ENCODE measurements at places on chromosomes 16 and 17.

DNA sequence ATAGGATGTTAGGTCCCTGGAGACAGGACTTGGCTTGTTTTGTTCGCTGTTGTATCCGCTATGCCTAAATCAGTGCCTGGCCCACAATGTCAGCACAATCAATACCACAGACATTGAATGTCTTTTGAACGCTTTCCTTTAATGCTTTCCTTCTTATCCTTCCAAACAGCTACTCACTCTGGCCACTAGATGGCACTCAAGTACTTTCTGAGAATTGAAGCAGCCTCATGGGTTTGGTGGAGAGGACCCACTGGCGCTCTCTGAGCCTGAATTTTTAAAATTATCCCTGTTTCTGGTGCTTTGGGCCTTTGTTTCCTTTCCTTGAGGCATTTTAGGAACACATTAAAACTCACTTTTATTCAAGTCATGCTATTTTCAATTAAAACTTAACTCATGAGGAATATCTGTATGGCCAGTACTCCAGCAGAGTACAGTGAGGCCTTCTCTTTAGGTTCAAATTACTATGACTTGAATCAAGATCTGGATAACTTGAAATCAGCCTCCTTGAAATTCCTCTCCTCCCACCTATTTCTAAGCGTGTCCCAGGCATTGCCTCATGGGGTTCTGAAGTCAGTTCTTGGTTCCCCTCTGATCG, 3.2 kb upstream of the NLRP1 start:
- peak; percentile 46 for DNase-seq

DNA sequence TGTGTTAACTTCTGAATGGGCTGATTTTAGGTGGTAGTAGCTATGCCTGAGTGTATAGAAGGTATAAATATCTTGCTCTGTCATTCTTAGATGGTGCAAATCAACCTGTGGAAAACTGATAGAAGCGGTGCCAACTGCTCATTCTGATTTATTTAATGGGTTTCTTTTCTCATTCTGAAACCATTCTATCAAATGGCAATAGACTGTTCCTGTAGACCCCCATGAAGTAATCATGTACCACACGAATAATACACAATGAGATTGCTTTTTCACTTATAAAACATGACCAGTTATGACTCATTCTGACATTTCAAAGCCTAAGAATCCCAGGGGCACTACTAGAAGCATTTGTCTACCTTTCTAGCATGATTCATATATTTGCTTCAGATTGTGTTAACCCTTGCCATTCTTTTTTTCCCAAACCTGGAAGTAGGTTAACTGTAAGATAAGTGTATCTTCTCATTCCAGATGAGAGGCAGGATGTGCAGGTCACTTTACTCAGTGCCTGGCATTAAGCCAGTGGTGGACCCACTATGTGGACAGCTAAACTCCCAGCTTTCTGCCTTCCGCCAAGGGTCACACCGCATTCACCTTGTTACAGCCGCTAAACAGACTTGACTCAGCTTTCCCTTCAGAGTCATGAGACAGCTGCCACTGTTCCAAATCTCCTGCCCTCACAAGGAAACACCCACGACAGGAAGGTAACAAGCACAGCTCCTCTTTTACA, 16.4 kb upstream of the SLC16A11 start:
- peak; percentile 72 for DNase-seq

DNA sequence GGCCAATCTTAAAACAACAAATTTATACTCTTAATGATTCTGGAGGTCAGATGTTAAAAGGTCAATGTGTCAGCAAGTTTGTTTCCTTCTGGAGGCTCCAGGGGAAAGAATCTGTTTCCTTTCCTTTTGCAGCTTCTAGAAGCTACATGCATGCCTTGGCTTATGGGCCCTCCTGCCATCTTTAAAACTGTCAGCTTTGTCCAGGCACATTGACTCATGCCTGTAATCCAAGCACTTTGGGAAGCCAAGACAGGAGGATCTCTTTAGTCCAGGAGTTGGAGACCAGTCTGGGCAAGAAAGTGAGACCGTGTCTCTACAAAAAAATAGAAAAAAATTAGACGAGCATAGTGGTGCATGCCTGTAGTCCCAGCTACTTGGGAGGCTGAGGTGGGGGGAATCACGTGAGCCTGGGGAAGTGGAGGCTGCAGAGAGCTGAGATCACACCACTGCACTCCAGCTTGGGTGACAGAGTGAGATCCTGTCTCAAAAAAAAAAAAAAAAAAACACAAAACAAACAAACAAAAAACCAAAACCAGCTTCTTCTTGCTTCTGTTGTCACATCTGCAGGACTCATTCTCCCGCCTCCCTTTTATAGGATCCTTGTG, 58.3 kb downstream of the NOS2 start:
- no peak for DNase-seq

- DNase-seq, result no peak
Measured at GRCh38 chr17:51355441-51356410, 95.4 kb downstream of the UTP18 start.

DNA sequence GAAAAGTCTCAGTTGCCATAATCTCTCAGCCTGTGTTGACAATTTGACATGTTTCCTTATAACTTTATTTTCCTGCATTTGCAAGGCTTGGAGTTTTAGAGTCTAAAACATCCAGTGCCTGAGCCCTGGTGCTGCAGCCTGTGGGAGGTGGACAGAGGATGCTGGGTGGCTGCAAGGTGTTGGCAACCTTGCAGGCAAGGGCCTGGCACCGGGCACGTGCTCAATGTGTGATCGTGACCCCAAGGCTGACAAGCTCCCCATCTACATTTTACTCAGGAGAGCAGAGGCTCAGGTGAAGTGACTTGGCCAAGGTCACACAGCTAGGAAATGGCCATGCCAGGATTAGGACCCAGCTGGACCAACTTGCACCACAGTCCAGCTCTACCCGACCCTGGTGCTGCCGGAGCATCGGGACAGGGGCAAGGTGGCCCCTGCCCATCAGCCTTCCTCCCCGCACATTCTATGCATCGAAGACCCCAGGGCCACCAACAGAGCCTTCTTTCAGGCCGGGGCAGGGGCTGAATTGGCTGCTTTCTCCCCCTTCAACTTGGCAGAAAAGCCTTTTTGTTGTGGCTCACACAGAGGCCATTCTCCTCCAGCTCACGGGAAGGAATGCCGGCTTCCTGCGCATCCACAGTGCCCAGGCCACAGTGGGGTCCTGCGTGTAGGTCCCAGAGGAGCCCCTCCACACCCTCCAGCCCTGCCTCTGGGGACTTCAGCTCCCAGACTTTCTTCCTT, 23.1 kb downstream of the MMP15 start:
- DNase-seq, result no peak

DNA sequence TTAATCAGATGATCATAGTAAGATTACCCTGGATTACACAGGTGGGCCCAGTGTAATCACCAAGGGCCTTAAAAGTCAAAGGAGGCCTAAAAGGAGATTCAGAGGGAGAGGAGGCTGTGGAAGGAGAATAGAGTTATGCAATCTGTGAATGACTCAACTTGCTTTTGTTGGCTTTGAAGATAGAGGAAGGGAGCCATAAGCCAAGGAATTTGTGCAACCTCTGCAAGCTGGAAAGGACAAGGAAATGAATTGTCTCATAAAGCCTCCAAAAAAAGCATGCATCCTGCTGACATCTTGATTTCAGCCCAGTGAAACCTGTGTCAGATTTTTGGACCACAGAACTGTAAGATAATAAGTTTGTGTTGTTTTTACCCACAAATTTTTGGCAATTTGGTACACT, 109.6 kb downstream of the CNTNAP4 start:
- DNase-seq, result no peak

GRCh38 chr17:38970128-38970527, 2.9 kb upstream of the FBXO47 start:
- DNase-seq, result no peak

DNA sequence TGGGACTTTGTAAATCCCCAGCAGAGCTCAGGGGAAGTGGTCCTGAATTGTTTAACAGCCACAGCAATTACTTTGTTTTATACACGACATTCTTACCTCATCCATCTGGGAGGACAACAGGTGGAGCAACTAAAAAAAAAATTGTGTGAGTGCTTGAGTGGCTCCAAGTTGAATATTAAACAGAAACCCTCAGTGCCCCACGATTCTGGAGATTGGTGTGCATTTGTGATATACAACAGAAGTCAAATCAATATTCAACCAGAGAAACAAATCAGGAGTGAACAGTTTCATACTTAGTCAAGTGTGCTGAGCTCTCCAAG, 204.8 kb downstream of the HAPSTR1 start:
- no peak for DNase-seq

- DNase-seq, result no peak
Measured at GRCh38 chr17:81419319-81419885, 24.1 kb downstream of the BAHCC1 start.

DNA sequence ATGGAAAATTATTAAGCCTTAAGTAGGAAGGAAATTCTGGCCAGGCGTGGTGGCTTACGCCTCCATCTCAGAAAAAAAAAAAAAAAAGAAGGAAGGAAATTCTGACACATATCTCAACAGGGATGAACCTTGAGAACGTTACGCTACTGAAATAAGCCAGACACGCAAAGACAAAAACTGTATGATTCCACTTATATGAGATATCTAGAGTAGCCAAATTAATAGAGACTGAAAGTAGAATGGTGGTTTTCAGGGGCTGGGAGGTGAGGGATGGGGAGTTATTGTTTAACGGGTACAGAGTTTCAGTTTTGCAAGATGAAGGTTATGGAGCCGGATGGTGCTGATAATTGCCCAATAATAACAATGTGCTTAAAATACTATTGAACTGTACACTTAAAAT, 16.2 kb upstream of the HNF1B start:
- DNase-seq, result no peak

GRCh38 chr17:32494621-32495358, 8.0 kb downstream of the CDK5R1 start:
- DNase-seq, result no peak

GRCh38 chr16:5502467-5502869, 404.9 kb upstream of the EEF2KMT start:
- DNase-seq, result no peak

DNA sequence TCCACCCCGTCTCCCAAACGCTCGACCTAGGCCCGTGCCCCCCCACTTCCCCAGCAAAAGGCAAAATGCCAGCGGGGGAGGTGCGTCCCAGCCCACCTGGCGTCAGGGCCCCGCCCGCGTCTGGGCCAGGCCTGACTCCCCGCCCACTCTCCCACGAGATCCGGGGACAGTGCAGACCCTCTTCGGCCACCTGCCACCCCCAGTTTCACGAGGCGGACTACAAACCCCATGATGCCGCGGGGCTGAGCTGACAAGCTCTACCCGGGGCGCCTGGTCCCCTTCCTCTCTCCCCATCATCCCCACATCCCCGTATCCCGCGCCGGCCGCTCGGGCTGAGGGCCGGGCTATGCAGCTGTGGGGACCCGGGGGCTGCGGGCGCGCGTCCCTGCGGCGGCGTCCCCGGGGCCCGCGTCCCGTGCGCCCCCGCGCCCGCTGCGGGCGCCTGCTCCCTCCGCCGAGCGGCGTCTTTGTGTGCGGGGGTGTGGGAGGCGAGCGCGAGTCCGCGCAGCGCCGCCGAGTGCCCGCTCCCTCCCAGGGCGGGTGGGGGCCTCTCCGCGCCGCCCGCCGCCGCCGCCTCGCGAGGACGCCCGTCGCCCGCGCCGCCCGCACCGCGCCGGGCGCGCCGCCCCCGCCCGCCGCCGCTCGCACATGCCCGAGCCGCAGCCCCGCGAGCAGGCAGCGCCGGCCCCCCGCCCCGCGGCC, at the start of gene ANKRD13B:
ANKRD13B (plus strand) TSS at position 283 of the 702 bp plus-strand sequence. CDS start 490 bp downstream, outside the sequence.
- peak; percentile 72 for DNase-seq

DNA sequence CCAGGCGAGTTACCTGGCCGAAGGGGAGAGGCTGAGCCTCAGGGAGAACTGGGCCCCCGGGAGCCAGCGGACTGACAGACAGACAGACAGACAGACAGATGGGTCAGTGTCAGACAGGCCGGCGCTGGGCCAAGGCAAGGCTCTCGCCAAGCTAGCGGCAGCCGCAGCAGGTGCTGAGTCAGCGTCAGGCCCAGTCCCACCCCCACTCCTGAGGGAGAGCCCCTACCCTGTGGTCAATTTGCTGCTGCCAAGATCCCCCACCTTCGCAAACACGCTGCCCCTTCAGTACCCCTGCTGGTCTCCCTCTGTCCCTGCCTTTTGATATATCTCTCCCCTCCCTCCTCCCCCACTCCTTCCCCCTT, 1.5 kb downstream of the FGF11 start:
- peak; percentile 39 for DNase-seq

DNA sequence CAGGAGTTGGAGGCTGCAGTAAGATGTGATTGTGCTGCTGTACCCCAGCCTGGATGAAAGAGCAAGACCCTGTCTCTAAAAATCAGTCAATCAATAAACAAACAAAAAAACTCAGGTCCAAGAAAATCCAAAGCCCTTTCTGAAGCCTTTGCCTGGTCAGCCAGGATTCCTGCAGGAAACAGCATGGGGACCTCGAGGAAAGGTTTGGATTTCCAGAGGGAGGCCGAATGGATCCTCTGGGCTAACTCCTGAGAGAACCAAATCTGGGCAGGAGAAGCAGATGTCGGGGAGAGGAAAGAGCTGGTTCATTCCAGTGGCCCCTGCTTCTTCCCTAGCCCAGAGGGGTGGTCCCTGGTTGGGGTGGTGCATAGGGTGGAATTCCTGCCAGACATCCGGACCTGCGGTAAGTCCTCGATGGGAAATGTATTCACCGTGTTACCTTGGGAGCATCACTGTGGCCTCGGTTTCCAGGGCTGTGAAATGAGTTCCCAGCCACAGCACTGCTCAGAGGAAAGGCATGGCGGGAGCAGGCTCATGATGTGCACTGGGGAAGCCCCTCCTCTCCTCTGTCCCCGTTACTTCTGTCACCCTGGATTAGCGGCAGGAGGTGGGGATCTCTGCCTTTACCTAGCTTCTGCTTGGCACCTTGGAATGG, 75.1 kb downstream of the CYLD start:
- DNase-seq, result no peak

GRCh38 chr16:89038221-89038721, 55.4 kb upstream of the ACSF3 start:
- DNase-seq, result no peak

DNA sequence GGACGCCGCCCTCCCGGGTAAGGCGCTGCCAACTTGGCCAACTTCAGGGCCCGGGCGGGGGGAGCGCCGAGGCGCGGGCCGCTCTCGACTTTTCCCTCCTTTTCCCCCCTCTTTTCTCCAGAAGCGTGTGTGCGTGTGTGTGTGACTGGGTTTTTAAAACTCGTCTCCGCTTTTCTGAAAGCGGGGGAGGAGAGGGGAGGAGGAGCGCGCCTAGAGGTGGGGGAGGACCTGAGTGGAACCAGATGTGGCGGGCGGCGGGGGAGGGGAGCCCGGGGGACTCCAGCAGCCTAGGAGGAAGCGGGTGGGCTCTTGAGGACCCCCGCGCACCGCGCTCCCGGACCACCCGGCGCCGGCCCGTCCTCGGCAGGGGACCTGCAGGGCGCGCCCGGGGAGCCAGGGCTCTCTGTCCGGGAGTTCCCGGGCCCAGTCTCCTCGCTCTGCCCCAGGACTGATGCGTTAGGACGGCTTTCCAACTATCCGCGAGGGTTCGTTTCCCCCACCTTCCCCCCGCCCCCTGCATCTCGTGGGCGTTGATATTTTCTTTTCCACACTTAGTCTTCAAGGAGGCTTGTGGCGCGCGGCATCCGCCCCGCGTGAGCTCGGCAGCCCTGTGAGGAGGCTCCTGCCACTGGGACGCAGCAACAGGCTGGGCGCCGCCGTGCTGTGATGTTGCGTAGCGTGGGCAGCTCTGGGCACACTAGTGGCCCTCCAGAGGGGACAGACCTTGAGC, 599 bp downstream of the MRC2 start:
- peak; percentile 65 for DNase-seq

GRCh38 chr17:43864161-43864984, 17.4 kb downstream of the CD300LG start:
- DNase-seq, result no peak
